ENCODE measurements at places on chromosomes 2 and 18.

DNA sequence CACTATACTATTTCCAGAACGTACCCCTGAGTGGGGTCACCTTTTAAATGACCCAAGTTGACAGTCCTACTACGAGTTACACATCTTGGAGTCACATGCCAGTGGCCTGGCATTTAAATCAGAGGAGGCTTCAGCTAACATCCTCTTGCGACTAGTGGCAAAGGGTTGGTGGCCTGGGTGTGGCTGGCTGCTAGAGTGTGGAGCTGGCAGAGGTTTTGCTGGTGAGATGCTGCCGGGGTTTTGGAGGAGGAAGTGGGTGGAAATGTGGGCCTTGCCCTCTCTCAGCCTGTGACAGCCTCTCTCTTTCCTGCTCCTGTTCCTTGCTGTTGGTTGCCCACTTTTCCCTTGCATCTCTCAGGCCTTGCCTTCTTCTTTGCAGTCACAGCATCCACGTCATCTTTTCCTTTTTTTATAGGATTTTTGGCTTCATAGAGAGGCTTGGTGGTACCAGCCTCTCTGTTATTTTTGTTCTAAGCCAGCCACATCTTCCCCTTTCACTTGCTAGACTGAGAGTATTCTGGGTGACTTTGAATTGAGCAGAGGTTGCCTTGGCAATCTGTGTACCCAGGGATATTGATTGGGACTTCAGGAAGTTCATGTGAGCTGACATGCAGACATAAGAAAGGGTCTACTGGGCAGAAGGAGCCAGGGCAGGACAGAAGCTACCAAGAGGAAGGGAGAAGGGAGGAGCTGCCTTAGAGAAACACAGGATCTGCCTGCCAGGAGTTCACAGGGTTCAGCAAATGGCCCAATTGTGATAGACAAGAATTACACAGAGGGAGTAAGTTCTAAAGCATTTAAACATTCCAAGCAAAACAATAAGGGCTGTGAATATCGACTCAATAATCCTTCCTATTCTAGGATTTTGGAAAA, 55.4 kb downstream of the CDC42EP3 start:
- DNase-seq: peak; percentile 82

GRCh38 chr18:9506046-9506792, 30.9 kb downstream of the RALBP1 start:
- DNase-seq: no peak

DNA sequence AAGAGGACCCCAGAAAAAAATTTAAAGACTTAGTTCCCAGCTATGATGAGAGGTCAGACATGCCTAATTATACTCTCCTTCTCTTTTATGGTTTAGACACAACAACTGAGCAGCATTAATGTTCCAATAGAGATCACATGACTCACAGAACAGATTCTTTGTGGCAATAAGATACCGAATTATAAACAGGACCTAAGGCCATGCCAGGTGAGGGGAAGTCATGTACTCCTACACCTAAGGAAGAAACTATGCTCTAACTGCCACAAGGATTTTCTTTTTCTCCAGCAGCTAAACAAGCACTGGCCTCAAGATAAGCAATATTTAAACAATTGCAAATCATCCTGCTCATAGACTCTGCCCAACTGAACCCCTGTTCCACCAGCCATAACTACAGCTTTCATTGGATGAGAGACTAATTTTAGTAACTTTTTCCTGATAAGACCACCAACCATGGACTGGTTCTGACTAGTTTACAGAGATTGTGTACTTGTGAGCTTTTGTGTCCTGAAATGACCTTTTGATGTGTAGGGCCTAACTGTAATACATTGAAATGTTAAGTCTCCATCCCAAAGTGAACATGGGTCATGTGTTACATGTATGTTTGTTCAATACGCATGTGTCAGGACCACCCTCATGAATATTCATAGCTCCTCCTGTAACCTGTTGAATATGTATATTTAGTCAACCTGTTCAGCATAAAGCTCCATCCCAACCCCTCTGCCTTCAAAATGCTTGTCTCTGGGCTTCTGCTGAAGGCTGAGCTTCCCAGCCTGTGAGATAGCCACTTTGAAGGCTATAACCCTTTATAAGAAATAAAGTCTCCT, 21.6 kb upstream of the NFE2L2 start:
- no peak for DNase-seq

DNA sequence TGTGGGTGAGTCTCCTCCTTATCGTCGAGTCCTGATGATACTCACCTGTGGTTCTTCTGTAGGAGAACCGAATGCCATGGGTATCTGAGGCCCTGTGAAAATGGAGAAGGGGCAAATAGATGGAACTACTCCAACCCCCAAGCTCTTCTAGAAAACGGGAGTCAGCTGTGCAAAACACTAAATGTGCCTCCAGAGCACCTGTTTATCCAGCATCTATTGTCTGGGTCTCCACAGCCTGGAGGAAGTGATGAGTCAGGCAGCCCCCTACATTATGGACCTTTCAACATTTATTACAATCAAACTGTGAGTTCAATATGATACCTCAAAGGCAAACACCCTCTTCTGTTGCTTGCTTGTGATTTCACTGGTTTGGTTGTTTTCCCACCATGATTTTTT, 9.8 kb upstream of the LRRFIP1 start:
- no peak for DNase-seq

GRCh38 chr18:62426191-62426488, 96.7 kb upstream of the ZCCHC2 start:
- DNase-seq: no peak

DNA sequence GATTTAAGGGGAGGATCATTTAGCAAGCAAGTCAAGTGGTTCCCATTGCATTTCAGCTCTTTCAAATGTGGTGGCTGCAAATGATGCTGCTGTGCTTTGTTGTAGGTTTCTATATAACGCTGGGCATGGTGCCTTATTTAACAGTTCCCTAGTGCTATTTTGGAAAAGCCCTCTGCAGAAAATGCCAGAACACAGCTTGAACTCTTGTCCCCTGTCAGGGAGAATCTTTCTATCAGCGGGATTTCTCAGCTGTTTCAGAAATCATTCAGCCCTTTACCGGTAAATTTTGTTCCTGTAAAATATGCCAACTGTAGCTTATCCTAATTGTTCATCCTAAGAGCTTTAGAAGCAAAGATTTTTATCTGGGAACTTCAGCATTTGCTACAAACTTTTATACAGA, 77.8 kb upstream of the DTNA start:
- DNase-seq: no peak

- DNase-seq: no peak
These were observed 1919.8 kb downstream of the SUCLG1 start for GRCh38 chr2:82539280-82539621.

DNA sequence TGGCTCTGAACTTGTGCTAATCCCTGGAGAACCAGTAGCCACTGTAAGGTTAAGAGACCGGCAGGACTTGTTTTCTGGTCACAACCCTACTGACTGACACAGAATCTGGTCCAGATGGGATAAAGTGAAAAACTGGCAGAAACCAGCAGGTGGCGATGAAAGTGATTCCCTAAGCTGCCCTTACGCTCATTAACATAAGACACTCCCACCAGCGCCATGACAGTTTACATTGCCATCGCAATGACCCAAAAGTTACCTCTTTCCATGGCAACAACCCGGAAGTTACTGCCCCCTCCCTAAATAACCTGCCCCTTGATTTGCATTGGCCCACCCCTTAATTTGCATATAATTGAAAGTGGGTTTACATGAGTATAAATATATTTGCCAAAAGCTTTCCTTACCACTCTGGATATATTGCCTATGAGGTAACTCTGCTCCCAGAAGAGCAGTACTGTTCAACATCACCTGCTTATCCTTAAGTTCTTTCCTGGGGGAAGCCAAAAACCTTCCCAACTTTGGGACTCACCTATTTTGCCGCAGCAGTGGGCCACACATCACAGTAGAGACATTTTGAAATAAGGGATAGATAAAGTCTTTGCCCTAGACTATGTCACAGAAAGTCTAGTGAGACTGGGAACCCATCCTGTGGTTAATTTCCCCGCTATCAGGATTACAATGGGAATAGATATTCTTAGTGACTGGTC, 35.8 kb upstream of the AFF3 start:
- peak; percentile 4 for DNase-seq

GRCh38 chr2:18545384-18545783, 15.1 kb downstream of the RDH14 start:
- DNase-seq: no peak
